Activated T-cell treated with anti-CD3 and anti-CD28 coated beads for 24 hours (primary cell): ENCODE measurements at places on chromosomes 7 and 10.

DNA sequence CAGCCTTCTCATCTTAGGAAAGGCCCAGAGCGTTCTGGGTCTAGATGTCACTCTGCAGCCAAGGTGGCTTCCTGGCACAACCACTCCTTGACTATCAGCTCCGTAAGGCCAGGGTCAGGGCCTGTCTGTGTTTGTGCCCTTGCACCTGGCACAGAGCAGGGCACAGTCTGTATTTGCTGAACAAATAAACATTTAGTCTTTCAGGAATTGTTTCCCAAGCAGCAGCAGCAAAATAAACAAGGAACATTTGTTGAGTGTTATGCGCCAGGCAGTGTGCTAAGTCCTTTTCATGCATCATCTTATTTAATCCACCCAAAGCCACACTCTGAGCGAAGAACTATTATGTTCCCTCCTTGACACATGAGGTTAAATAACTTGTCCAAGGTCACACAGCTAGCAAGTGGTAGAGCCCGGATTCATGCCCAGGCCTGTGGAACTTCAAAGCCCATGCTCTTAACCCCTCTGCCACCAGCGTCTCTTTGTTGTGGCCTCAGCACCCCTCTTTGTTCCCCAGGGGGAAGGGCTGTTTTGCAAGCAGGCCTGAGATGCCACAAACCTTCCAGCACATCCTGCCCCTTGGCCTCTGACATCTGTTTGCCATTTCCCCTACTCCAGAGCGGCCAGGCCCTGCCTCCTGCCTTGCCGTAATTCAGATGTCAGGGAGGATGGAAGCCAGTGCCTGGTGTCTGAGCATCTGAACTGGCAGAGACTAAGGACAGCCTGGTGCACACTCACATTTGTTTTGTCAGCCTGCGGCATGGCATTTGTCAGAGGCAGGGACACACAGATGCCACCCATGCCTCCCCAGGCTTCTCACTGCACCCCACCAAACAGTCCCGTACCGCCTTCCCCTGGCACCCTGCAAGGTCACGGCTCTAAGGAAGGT lies 325.8 kb upstream of the ZMIZ1 start:
- no peak for DNase-seq

DNA sequence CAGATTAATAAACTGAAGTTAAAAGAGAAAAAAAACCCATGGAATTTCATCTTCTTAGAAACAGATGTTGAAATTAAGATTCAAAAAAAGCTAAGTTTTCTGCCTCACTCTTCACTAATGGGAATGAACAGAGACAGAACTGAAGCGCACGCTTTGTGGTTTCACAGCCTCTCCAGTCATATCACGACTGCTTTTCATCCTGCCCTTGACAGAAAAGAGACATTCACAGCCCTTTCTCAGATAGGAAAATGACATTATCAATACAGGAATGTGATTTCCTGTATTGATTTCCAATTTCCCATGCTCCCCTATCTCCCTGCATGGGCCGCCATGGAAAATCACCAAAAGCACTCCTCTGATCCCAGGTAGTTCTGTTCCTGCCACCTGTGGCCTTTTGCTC lies 108.2 kb downstream of the PFKFB3 start:
- DNase-seq: no peak

DNA sequence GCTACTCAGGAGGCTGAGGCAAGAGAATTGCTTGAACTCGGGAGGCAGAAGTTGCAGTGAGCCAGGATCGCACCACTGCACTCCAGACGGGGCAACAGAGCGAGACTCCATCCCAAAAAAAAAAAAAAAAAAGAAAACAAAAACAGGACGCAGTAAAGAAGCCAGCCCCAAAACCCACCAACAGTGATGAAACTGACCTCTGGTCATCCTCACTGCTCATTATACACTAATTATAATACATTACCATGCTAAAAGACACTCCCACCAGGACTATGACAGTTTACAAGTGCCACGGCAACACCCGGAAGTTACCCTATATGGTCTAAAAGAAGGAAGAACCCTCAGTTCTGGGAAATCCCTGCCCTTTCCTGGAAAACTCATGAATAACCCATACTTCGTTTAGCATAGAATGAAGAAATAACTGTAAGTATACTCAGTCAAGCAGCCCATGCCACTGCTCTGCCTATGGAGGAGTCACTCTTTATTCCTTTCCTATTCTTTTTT lies 40.0 kb upstream of the EIF4H start:
- DNase-seq: no peak

DNA sequence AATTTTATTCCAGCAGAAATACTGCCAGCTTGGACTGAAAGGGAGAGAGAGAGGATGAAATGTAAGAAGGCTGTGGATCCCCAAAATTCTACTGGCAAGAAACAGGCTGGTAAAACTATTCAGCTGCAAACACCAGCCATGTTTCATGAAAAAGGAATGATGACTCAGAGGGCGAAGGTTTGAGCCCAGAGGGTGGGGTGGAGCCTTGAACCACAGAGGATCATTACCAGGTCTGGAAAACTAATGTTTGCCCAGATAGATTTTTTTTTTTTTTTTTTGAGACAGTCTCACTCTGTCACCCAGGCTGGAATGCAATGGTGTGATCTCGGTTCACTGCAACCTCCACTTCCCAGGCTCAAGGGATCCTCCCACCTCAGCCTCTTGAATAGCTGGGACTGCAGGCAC lies 41.7 kb upstream of the NRF1 start:
- no peak for DNase-seq

- DNase-seq: no peak
These were observed 276.9 kb downstream of the RPS24 start for GRCh38 chr10:78310481-78311080.

DNA sequence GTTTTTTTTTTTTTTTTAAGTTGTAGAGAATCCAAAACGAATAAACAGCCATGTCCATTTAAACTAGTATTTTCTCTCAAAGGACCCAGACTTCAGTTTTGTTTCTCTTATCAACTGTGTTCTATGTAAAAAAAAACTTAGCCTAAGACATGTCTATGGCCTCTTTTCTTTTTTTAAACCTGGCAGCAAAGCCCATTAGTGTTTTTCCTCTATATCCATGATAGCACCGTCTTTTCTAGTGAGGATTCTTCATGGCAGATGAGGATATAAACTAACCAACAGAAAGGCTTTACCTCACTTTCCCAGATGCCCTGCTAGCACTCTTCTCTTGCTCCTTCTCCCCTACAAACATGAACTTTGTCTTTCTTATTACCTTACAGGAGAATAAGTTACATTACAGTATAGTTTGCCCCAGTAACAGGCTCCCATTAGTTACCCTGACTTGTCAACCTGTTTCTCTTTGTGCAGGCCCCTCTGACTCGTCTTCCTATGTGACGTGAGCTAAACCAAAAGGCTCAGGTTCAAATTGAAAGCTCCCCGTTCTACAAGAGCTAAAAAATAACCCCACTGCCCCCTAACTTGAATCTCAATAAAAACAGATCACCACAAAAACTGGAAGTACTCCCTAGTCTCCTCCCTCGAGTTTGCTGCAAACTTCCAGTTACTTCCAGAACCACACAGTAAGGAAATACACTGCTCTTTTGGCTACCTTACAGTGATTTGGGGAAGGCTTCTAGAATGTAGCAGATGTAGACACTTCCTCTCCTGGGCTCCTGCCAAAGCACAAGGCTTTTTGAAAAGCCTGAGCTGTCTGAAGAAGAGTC lies 20.1 kb downstream of the P4HA1 start:
- no peak for DNase-seq
